ENCODE measurements at places on chromosomes 7 and 10. TPM values are rescaled to one million over a fixed set of nuclear protein-coding genes. Genes with fewer than 3 reads are reported as not detected.

Gene TLX1
- total RNA-seq: not detected

GRCh38 chr7:26993816-26994810 lies 101.7 kb downstream of the HOXA1 start:
- no peak for DNase-seq

- DNase-seq: no peak
These were observed 84.7 kb downstream of the PTPRZ1 start for GRCh38 chr7:121957626-121958025.

- DNase-seq: no peak
These were observed 36.8 kb downstream of the RGS10 start for GRCh38 chr10:119505588-119506315.

DNA sequence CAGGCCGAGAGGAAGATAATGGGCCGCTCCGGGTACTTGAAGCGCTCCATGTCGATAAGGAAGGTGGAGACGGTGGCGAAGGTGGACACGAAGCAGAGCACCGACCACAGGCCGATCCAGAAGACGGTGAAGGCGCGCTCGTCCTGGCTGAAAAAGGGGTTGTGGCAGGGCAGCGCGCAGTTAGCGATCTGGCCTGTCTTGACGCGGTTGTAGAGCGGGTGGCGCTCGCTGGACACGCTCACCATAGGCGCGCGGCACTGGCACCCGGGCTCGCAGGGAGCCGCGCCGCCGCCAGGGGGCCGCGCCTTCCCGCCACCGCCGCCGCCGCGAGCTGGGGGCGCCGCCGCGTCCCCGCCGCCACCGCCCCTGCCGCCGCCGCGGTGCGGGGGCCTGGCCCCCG lies 1.6 kb downstream of the FZD8 start:
- peak; percentile 9 for DNase-seq

DNA sequence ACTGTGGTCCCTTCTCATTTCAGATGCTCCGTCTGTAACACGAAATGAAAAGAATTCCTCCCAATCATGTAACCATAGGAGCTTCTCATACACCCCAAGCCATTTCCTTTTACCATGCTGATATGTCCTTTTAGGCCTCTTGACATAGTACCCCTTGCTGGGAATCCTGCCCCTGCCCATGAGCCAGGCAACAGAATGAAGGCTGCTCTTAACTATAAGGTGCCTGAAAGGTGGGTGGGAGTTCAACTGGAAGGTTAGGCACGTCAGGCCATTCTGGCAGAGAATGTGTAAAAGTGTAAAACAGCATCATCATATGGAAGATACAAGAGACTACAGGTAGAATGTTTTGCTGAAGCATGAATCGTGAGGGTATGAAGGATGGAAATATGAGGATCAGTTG lies 22.5 kb downstream of the IL2RA start:
- DNase-seq: no peak

Data from activated T-cell treated with anti-CD3 and anti-CD28 coated beads, Interleukin-2, amount 50 U/mL, for 4 hours (primary cell).